ENCODE measurements at places on chromosomes 16 and 17. TPM values are rescaled to one million over a fixed set of nuclear protein-coding genes. Genes with fewer than 3 reads are reported as not detected.

GRCh38 chr16:68444056-68444657 lies 4.2 kb downstream of the SMPD3 start:
- DNase-seq: no peak

- no peak for DNase-seq
Observed at GRCh38 chr17:65727832-65728231, 166.4 kb upstream of the AXIN2 start.

- DNase-seq: no peak
Observed at GRCh38 chr17:82414548-82415281, 3.4 kb upstream of the HEXD start.

HS3ST2 gene
- not detected for total RNA-seq

GRCh38 chr17:43468691-43469139 lies 15.1 kb upstream of the DHX8 start:
- no peak for DNase-seq

GRCh38 chr17:4156750-4157381 lies 13.9 kb downstream of the CYB5D2 start:
- no peak for DNase-seq

- DNase-seq: no peak
Observed at GRCh38 chr16:78503602-78504001, 404.1 kb downstream of the WWOX start.

- DNase-seq: no peak
Observed at GRCh38 chr17:48610282-48611211, at the start of gene HOXB7. Gene HOXB7 (minus strand): TSS chr17:48611017. CDS start chr17:48610918, 99 bp downstream.

- no peak for DNase-seq
Observed at GRCh38 chr16:56795011-56795410, 65.1 kb downstream of the NUP93 start.

GRCh38 chr17:2621241-2621640 lies 27.8 kb downstream of the PAFAH1B1 start:
- no peak for DNase-seq
